Vagina (tissue), 2 donors: ENCODE measurements at places on chromosomes 12 and 14.

- DNase-seq = no peak
These were observed 75.9 kb downstream of the ITPK1 start for GRCh38 chr14:93039649-93040315.

DNA sequence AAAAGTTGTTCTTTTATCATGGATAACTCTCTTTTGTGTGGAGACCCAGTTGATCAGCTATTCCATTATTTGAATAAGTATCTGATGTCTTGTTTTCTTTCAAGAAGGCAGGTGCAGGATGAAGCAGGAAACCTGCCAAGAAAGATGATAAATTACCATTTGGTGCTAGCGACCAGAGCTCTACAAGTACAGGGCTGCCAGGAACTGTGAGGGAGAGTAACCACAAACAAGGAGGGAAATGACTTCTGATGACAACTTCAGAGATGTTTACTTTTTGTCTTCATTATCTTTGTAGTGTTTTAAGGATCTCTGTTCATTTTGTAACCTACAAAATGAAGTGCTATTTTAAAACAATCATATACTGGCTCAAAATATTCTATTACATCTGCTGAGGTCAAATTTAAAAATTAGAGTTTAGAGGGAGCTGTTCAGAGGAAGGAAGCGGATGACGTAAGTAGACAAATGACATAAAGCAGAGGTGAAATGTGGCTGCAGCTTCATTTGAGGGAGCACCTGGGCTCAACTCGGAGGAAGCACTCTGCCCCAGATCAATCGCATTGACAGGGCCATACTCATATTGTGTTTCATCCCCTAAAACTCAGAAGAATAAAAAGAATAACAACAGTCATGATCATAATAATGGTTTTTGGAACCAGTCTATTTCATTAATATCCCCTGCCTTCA lies 226.8 kb downstream of the C12orf42 start:
- no peak for DNase-seq

DNA sequence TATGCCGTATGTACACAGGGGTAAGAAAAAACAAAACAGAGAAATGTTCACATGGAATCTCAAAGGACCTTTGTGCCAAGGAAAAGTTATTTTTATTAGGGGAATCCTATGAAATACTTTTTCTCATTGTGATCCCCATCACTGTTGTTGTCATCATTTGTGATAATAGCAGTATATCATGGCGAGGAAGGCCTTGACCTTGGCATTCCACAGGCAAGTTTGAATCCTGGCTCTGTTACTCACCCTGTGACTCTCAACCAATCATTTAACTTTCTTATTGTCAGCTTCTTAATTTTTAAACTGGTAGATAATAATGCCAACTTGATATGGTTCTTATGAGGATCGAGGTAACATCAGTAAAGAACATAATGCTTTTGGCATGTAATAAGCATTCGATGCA lies 142.2 kb upstream of the DDHD1 start:
- no peak for DNase-seq

DNA sequence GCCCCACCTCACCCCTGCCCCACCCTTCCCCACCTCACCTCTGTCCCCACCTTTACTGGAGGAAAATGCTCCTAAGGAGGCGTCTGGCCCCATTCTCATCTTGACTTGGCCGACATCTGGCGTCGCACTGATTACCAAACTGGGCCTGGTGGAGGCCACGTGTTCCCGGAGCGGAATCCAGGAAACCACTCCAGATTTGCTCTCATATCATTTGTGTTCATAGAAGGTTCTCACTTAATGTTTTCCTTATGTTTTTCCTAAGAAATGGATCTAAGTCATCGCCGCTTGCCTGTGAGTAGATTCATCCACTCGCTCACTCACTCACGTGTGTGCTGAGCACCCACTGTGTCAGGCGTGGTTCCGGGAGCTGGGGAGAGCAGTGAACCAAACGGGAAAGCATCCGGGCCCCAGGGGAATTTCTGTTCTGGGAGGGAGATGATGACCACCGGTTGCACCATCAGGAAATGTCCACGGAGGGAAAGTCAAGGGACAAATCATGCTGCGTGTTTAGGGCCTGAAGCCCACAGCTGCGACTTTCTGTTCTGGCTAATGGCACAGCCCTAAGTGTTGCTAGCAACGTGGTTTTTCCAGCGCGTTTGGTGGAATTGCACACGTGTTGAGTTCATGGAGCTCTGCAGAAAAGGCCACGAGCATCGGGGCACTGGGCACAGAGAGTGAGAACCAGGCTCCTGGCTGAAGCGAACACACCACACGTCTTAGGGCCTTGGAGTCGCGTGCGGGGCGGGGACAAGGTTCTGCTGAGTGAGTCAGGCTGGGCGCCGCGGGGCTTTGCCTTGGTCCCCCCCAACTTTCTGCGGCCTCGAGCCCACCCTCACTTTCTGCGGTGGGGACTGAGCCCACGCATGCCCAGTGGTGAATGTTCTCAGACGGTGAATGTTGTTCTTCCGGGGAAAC lies 57.7 kb downstream of the ADGRD1 start:
- no peak for DNase-seq

GRCh38 chr14:23401291-23401690 lies 6.8 kb downstream of the MYH6 start:
- DNase-seq = no peak

- DNase-seq = no peak
These were observed 82.9 kb upstream of the CLMN start for GRCh38 chr14:95402578-95402977.

GRCh38 chr12:57127101-57127725 lies 1.1 kb upstream of the LRP1 start:
- DNase-seq = peak; percentile 92

GRCh38 chr14:90645842-90646443 lies 170.3 kb downstream of the TTC7B start:
- DNase-seq = no peak

- DNase-seq = no peak
These were observed 210.5 kb downstream of the LRRK2 start for GRCh38 chr12:40435251-40435650.

GRCh38 chr14:68580096-68580645 lies 212.7 kb downstream of the ZFP36L1 start:
- no peak for DNase-seq

DNA sequence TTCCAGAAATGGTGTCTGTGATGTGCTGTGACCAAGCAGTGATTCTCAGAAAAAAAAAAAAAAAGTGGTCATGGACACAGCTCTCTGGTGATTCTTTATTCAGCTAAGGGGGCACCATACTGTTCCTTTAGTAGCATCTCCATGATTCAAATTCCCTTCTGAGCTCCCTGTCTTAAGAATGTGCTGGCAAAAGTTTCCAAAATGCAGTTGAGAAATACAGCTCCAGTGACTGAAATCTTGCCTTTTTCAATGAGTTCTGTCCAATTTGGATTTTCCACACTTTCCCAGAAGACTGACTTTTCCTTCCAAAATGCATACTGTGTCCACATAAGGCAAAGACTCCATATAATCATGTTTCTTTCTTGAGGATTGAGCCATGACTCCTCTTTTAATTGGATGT lies 24.3 kb upstream of the CPM start:
- no peak for DNase-seq

GRCh38 chr12:109004017-109004416 lies 16.9 kb downstream of the SVOP start:
- no peak for DNase-seq

DNA sequence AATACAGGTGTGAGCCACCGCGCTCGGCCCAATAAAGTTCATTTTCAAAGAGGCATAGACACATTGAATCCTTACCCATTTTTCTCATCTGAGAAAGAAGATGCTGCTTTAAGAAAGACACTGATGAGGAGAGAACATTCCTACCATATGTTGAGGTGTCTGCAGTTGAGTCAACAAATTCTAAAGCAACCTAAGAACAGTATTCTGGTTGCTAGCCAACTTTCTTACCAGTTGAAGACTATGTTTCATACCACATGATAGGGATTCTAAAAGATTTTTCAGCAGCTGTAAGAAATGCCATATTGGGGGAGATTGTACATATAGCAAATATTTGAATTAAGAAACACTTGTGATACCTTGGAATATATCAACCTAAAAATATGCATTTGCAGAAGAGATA lies 160.1 kb downstream of the SRGAP1 start:
- no peak for DNase-seq

- DNase-seq = no peak
These were observed 25.5 kb downstream of the FOXN3 start for GRCh38 chr14:89391556-89391955.

DNA sequence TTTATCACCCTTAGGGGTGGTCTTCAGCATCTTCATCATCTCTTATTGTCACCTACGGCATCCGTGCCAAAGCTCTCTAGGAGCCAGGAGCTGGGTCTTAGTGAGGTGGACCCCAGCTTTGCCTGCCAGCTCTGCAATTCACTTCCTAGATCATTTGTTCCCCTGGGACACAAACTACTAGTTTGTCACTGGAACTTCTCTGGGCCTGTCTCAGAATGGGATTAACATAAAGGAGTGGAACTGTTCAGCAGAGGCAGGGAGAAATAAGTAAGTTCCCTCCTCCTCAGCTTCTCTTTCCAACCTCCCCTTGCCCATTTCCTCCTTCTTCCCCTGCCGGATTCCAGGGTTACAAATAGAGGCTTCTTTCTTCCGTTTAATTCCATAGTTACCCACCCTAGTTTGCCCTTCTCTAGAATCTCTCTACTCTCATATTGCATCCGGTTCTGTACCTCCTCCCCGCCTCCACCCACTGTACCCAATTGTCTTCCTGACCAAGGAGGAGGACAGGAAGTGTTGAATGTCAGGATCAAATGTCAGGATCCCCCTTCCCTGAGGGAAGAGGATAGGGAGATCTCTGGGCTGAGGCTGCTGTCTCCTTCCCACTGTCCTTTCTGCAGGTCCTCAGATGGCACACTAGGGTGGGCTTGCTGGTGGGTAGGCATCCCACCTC lies 25.0 kb downstream of the LARP4 start:
- DNase-seq = no peak

- no peak for DNase-seq
These were observed 12.7 kb upstream of the GPATCH2L start for GRCh38 chr14:76138758-76139723.

- DNase-seq = no peak
These were observed 60.6 kb downstream of the PTPRB start for GRCh38 chr12:70576341-70577282.

GRCh38 chr12:63900922-63901793 lies 56.7 kb downstream of the SRGAP1 start:
- DNase-seq = no peak

GRCh38 chr14:97104029-97104428 lies 306.8 kb downstream of the VRK1 start:
- no peak for DNase-seq

GRCh38 chr12:103077108-103077773 lies 119.8 kb downstream of the ASCL1 start:
- DNase-seq = no peak

DNA sequence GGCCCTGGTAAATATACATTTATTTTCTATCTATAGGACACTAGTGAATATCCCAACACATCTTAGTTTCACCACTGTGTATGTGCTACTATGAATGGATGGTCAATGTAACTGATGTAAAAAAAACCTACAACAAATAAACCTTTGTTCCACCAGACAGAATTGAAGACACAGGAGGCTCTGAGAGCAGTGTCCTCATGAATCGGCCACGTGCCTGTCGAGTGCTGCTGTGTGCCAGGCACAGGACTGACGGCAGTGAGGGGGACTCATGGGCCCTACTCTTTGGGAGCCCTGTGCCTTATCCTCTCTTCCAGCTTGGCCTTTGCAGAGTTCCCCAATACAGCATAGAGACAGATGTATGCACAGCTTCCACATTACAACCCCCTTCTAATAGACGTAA lies 18.2 kb downstream of the CINP start:
- DNase-seq = no peak

DNA sequence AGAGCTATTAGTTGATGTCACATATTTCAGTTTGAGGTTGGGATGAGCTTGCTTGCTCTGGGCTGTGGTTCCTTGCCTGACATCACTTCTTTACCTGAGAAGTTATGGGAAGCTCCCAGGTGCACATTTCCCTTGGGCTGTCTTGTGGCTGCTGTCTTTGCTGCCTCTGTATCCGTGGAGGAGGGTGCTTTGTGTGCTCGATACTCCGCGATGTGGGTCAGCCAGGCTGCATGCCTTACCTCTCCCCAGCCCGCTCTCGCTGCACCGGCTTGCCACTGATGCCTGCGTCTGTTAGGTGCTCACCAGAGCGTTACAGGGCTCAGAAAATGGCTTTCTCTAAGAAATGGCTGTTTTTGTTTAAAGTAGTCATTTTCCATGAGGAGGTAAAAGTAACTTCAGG lies 19.6 kb downstream of the PELI2 start:
- DNase-seq = no peak

DNA sequence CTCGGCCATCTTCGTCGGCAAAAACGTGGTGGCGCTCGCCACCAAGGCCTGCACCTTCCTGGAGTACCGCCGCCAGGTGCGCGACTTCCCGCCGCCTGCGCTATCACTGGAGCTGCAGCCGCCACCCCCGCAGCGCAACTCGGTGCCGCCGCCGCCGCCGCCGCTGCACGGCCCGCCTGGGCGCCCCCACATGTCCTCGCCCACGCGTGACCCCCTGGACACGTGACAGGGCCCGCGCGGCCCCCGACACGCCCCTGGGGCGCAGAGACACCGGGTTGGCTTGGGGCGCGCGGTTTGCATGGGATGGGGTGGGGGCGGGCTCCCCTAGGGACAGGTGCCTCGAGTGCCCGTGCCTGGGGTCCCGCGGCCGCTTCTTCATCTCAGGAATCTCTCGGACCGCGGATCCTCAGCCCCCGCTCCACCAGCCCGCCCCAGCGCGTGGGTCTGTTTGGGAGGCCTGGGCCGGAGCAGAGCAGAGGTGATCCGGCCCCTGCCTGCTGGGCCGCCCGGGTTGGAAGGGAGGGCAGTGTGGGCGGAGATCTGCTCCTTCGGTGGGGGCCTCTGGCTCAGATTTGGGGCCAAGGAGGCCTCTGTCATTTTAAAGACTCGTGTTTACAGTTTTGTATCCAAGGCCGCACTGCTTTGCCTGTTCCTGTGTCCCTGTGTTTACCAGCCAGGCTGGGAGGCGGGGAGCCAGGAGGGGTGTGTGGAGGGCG lies 3.3 kb downstream of the TMEM121 start:
- DNase-seq = no peak

DNA sequence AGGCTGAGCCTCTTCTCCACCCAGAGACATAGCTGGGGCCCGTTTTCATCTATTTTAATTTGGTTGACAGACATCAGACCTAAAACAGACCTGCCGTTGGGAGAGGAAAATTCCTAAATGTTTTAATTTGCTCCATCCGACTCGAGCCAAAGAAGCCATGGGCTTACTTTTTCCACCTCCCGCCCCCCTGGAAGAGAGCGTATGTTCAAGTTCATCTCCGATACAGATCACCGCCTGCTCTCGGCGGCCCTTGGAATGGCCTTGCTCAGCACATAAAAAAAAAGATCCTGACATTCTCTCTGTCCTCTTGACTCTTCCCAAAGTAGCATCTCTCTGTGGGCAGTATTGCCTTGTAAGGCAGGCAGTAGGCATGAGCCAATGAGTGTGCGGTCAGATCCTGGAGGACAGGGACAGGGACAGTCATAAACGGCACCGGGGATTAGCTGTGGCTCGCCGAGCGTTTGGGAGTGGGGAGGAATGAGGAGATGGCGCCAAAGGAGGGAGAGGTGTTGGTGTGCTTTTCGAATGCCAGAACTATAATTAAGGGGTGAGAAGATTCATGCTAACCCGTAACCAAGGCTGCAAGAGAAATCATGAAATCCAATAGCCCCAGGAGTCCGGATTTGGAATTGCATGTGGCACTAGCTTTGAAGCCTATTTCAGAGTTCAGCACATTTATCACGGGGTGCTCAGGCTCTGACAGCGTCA lies 47.9 kb upstream of the MEG3 start:
- DNase-seq = no peak
